ENCODE measurements at places on chromosomes 12 and 14.

GRCh38 chr14:50524060-50524459 is 8.3 kb downstream of the MAP4K5 start:
- DNase-seq: no peak

DNA sequence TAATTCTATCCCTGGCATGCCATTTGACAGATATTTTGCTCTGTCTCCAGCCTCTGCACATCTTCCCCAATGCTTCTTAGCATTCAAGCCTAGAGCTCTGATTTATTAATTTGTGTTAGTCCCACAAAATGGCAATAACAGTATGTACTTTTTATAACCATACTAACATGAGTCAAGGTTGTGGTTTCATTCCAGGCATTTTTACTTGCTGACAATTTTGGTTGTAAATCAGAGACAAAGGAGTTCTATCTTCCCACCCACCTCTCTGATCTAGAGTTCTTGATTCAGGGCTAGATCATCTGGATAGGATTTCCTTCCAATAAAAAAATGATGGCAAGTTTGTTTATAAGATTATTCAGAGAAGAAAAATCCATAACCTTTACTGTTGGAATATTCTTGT is 18.5 kb upstream of the CISTR start:
- no peak for DNase-seq

DNA sequence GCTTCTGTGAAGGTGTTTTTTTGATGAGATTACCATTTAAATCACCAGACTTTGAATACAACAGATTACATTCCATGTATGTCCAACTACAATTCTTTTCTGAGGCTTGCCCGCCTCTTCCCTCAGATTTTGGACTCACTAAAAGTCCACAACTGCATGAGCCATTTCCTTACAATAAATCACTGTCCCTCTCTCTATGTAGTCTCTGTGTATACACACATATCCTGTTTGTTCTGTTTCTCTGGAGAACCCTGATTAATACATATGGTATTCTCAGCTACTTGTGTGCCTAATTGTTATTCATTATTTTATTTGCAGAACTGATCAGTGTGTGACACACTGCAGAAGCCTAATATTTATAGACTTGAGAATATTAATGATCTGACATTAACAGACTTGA is 2.4 kb upstream of the MIPOL1 start:
- DNase-seq: no peak

DNA sequence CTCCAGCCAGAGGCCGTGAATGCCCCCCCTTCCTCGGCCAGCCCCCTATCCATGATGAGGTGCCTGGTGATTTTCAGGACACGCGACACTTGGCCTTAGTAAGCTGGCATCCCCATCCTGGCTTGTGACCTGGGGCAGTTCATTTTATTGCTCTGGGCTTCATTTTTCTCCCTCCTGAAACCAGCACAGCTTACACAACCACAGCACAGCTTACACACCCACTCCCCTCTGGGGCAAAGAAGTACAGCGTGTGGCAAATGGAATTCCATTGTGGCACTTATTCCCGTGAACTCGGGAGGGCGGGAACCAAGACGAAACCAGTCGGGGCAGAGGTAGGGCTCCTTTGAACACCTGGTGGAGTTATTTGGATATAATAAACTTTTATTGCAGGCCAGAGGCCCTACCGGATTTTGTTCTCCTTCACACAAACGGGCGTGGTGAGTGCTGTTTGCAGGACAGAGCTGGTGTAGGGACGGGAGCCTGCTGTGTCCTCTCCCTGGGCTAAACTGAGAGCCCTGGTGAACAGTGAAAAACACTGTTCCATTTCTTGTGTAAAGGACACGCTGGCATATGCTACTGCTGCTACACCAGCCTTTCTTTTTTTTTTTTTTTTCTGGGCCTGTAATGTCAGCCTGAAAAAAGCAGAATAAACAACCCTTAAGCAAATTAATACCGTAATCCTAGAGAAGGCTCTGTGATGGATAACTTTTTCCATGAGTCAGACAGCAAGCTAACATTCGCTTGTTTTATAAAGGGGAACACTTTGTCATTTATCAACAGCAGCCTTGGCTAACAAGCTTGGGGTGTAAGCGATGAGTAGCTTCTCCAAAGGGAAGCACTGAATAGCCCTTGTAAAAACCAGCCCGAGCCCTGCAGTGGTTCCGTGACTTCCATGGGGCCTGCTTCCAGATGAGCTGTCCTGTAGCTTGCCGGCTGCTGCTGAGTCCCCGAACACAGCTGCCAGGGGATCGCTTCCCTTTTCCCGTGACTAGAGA is 29.3 kb downstream of the CD9 start:
- DNase-seq: peak; percentile 88

DNA sequence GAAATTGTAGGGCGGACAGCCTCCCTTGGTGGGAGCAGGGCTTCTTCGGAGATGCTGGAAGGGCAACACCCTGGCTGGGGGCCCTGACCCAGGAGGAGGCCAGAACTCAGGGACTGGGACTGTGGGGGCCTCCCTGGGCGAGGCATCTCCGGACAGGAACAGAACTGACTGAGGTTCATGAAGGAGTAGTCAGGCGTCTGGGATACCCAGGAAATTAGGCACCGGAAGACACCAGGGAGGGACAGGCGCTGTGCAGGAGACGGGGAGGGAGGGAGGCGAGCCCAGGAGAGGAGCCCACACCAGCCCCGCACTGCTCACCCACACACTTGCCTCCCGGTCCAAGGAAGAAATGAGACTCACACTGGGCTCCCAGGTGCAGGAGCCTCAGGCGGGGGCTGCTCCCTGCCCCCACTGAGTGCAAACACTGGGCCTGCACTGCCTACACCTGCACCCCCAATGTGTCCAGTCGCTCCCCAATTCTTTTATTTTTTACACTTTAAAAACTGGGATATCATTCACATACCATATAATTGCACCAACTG is 262.6 kb upstream of the SFSWAP start:
- no peak for DNase-seq

GRCh38 chr12:109247831-109248654 is 61.0 kb downstream of the FOXN4 start:
- no peak for DNase-seq

DNA sequence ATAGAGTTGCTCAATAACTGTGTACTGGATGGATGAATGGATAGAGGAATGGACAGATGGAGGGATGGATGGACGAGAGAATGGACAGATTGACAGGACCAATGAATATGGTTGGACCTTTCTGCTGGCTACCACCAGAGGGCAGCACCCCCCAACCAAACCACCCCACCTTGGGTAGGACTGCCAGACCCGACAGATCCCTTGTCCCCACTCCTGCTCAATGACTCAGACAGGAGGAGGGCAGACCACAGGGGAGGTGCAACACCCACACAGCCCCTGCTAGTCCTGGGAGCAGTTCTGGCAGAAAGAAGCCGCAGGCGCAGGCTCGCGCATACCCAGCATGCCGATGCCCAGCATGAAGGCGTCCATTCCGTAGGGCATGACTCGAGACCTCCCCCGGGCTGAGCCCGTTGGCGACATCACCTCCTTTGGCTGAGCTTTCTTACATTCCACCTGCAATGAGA is 12.4 kb downstream of the MSI1 start:
- peak; percentile 99 for DNase-seq

DNA sequence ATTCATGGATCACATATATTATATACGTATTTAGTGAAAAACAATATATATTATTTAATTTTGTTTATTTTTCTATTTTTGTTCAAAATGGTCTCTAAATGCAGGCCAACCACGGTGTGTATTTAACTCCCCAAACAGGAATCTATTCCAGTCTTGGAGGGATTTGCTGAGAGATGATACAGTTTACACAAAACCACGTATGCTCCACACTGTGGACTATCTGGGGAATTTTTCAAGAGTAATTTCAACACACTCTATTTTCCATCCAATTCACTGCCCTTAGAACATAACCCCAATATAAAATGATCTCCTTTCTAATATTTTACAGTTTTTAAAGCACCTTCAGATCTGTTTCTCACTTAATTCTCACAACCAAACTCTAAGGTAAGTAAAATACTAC is 15.3 kb downstream of the EML1 start:
- no peak for DNase-seq

- DNase-seq: peak; percentile 77
Measured at GRCh38 chr12:2057041-2057794, 4.4 kb downstream of the CACNA1C start.

GRCh38 chr14:55152052-55152753 is 23.2 kb downstream of the LGALS3 start:
- DNase-seq: no peak

GRCh38 chr12:58540480-58541299 is 379.6 kb downstream of the LRIG3 start:
- DNase-seq: peak; percentile 73

DNA sequence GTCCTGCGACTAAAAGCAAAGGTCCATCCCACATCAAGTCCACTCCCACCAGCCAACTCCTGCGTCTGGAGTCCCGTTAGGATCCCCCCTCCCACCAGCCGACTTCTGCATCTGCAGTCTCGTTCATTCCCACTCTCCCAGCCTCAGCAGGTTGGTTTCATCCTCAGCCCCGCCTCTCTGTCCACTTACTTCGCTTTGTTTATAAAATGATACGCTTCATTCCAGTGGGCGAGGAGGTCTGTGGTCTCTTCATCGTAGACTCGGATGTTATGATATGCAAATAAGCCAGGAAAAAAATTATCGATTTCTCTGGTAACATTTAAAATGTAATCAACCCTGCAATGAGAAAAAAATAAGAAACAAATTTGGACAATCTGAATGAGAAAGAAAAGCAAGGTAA is 56.8 kb downstream of the SSH1 start:
- no peak for DNase-seq

- no peak for DNase-seq
Measured at GRCh38 chr14:89013698-89014568, 189.5 kb downstream of the TTC8 start.

GRCh38 chr14:71384007-71384845 is 477.0 kb downstream of the PCNX1 start:
- no peak for DNase-seq

- no peak for DNase-seq
Measured at GRCh38 chr14:72609205-72609916, 284.5 kb downstream of the DPF3 start.

DNA sequence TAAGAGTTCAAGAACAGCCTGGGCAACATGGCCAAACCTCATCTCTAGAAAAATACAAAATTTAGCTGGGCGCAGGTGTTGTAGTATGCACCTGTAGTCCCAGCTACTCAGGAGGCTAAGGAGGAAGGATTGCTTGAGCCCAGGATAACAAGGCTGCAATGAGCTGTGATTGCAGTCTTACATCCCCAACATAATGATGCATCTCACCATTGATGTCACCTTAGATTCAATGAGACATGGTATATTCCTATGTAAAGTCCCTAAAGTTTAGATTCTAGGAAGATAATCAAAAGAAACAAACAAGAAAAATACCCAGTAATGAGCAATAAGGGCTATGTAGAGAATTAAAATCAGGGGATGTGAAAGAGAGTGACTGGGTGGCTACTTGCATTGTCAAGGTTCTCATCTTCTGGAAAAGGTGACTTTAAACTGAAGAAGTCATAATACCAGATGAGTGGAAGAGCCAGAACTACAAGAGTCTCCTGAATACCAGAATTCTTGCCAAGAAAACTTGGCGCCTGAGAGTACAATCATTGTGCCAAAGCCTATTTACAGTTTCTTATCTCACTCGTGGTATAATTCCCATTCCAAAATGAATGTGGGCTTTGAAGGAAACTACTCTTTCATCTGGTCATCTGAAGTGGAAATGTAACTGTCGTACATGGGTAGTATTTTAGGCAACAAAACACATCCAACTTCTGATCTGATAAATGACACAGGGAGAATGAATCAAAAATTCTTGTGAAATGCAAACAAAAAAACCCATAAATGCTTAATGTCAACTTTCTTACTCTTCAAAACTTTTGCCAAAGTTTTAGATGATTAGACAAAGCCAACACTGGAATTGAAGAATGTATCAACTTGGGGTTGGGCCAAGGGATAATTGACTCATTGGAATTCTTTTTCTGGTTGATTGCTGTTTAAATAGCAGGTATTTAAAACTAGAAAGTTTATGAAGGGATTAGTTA is 81.1 kb upstream of the ST8SIA1 start:
- no peak for DNase-seq

- DNase-seq: no peak
Measured at GRCh38 chr14:61610900-61611299, 84.4 kb upstream of the HIF1A start.

DNA sequence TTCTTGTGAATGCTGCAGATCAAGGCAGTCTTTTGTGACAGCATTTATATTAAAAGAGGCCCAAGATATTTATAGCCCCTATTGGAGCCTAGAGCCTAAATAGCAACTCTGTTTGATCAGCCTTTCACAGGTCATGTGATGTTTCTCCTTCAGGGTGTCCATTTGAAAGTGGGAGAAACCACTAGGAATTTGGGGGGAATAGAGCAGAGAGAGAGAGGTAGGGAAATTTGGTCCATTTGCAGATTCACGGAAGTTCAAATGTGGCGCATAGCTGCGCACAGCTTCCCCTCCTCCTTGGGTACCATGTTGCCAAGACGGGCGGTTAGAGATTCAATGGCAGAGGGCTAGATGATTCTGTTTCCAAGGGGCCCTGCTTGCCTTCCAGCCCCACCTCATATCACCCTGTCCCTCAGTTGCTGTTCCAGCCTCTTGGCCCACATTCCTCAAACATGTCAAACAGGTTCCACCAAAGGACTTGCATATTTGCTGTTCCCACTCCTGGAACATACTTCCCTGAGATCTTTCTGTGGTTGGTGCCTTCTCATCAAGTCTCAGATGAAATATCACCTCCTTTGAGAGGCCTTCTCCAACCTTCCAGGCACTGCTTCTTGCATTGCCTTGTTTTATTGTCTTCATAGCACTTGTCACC is 220.8 kb downstream of the CHST11 start:
- DNase-seq: no peak

DNA sequence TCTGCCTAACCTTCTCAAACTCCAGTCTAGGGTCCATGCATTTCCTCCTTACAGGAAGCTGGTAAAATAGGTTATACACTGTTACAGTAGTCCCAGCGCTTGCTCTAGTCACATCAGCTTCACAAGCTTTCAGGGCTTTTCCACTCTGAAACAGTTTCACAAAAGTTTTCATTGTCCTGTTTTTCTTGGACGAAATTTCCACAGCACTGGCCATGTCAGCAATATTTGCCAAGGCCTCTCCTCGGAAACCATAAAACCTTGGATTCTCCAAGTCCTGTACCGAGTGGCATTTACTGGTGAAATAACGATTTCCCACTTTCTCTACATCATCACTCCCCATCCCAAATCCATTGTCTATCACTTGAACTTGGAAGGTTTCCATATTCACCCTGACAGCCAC is 2.1 kb downstream of the MLH3 start:
- DNase-seq: no peak

DNA sequence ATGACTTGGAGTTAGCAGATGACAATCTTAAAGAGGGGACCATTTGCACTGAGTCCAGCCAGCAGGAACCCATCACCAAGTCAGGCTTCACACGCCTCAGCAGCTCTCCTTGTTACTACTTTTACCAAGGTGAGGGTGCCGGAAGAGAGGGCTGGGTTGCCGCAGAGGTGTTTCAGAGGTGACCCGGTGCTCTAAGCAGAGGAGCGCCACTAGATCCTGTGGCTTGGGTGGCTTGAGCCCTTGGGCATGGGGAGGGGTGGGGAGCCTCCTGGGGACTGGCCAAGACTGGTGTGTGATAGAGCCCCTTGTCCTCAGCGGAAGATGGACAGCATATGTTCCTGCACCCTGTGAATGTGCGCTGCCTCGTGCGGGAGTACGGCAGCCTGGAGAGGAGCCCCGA is 17.7 kb downstream of the POP5 start:
- no peak for DNase-seq

GRCh38 chr12:116368196-116369194 is 91.0 kb upstream of the MED13L start:
- no peak for DNase-seq
